ENCODE measurements at places on chromosomes 6 and 20.
A peak's percentile ranks its signal among the peaks of the same experiment; 100 is the strongest.

DNA sequence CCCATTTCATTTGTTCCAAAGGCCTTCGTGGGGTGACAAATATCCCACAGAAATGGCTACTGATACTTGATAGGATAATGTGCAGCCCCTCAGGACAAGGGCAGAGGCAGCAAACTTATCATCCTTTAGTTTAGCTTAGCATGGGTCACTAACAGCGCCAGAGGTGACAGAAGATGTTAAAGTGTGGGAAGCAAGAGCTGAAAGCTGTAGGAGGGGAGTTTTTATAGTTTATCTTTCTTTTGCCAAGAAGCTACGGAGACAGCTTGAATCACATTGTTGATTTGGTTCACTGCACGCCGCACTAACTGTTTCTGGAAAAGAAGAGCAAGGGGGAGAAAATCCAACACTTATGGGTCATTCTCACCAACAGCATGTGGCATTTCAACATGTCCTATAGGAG, 773.9 kb upstream of the MMS22L start:
- DNase-seq, result no peak

GRCh38 chr20:41369673-41370072, 3.1 kb upstream of the EMILIN3 start:
- no peak for DNase-seq

DNA sequence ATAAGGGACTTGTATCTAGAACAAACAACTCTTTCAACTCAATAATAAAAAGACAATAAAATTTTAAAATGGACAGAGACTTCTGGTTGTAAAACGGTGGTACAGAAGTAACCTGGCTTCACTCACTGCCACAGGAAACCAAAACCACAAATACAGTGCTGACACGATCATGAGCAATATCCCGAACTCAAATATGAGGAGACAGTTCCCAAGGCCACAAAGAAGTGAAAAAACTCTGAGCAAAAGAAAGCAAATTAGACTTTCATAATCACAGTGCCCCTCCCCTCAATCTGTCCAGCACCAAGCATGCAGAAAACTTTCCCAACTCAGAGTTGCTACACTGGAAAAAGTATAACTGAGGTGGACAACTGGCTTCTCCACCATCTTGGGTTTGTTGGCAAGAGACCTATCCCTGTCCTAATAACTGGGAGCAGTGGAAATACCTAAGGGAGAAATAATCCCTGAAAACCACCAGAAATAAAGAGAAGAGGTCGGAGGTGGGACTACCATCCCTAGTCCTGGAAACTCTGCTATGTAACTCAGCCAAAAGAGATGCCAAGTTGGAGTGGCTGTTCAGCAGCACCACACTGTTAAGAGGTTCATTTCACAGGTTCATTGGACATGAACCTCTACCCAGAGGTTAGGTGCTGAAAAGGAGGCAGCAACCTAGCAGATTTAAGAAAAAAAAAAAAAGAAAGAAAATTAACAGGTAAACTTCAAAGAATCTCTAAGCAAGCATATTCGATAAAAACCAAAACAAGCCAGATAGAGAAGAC, 55.5 kb downstream of the REV3L start:
- no peak for DNase-seq

DNA sequence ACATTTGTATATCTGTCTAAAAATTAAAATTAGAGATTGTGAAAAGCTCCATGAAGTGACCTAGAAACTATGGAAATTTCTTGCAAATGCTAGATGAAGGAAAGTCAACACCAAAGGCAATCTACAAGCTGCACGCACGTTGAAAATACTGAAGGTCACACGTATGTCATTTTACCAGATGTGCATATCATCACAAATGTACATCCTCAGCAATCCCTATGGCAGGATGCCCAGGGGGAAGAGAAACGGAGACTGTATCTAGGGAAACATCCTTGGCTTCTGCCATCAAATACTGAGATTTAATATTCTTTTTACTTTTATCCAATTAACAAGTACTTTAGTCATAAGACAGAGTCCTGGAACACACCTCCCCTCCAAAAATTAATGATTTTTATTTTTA, 672.0 kb downstream of the RNF144B start:
- no peak for DNase-seq

DNA sequence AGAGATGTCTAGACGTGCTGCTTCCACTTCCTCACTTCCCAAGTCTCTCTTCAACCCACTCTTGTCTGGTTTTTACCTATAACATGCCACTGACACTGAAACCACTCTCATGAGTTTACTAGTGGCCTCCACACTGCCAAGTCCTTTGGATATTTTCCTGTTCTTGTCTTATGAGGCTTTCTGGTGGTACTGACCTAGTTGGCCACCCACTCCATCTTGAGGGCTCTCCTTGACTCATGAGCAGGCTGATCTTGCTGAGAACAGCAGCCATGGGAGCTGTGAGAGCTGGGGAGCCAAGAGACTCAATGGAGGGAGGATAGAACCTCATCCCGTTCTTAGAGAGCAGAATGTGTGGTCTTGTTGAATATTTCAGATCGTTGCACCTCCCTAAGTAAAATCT, 283.4 kb upstream of the PRDM1 start:
- no peak for DNase-seq

- DNase-seq, result no peak
Observed at GRCh38 chr20:4774207-4774606, 52.5 kb downstream of the PRND start.

- DNase-seq, result no peak
Observed at GRCh38 chr6:6704103-6705060, 115.9 kb downstream of the LY86 start.

DNA sequence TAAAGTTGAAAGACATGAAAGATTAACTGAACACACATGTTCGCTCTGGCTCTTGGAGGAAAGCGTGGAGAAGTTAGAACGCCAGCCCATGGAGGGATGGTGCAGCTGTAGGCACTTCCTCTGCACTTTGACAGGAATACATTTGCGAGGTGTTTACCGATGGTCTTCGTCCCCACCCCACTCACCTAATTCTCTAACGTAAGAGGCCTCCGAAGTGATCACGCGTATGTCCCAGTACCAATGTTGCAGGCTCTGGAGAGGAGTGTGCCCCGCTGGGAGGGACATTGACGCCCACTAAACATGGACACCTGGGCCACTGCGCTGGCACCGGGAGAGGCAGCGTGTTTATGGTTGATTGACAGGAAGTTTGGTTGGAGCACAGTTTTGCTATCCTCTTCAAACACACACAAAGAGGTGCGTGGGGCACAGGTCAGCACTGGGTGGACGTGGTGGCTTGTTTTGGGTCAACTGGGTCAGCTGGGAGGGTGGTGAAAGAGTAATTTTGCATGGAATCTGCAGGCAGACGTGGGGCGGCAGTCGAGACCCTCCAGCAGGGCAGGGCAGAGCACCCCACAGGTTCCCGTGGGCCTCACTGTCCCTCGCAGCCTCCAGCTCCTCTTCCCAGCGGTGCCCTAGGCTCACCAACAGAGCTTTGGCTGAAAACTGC, 110.1 kb downstream of the DLL1 start:
- DNase-seq, result no peak

- DNase-seq, result no peak
Observed at GRCh38 chr6:138538390-138539031, 39.2 kb upstream of the NHSL1 start.

GRCh38 chr20:58546416-58546711, 31.2 kb upstream of the APCDD1L start:
- peak; percentile 32 for DNase-seq

DNA sequence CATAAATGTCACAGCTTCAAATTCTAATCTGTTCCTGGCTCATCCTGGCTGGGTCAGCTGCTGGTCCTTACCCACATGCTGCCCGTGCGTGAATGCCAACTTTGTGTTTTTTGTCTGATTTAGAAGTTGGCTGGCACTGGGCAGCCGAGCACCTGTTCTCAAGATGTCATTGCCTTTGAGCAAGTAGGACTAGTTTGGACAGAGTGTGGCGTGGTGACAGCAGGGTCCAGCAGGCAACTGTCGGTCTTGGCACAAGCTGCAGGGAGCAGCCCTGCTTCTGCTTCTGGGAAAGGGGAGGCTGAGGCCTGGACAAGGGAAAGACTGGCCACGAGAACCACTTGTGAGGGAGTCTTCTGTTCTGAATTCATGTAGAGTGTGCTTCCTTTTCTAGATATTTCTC, 26.4 kb upstream of the ADRM1 start:
- no peak for DNase-seq

DNA sequence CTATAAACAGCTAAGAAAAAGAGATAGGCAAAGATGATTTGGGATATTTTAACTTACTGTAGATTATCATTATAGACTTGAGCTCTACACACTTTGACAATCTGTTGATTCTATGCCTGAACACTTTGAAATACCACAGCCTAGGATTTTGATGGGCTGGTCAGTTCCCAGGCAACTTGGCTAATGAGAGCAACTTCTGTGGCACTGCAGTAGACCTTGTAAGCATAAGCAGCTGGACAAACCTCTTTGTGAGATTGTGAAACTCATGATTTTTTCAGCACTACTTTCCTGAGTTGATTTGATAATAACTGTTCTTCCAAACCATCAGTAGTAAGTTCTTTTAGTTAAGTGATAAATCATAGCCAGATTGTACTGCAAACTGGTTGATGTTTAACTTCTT, 27.1 kb upstream of the ELOVL5 start:
- no peak for DNase-seq

DNA sequence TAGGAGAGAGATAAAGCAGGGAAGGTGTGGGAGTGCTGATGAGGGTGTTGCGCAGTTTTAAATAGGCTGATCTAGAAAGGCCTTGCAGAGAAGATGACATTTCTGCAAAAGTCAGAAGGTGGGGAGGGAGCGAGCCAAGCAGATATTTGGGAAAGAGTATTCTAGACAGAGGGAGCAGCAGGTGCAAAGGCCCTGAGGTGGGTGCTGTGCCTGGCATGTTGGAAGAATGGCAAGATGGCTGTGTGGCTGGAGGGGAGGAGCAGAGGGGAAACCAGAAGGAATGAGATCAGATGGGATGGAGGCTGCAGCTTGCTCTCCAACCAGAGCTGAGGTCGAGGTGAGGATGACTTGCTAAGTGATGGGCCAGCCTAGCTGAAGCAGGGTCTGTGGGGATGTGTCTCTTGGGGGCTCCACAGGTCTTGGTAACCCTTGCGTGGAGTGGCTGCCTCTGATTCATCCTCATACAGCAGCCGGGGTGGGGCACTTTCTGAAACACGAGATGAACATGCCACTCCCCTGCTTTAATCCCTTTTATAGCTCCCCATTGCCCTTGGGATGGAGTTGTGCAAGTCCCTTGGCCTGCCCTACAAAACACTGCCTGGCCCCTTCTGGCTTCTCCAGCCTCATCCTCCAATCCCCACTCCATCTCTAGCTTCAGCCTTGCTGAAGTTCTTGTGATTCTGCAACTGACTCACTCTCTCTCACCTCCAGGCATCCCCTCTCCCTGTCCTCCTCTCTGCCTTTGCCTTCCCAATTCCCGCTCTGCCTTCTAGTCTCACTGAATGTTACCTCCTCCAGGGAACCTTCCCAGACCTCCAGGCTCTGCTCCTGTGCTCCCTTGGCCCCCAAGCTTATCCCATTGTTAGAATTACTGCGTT, 94.1 kb downstream of the CDH22 start:
- no peak for DNase-seq

DNA sequence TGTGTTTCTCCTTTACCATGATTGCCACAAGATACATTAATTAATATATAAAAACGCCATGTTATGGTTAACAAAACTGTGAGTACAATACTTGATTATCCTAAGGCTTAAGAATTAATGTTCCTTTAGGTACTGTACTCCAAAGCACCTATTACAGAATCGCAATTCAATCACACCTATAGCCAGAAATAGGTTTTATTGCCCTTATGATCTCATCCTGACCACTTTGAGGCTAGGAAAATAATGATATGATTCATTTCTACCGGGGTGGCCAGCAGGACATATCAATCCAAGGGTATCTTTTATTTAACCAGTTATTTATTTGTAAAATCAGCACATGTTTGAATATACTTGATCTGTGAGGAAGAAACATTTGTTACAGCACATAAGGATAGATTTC, 396.6 kb upstream of the GJE1 start:
- DNase-seq, result no peak

- no peak for DNase-seq
Observed at GRCh38 chr20:61562897-61563504, 310.9 kb downstream of the CDH4 start.

- no peak for DNase-seq
Observed at GRCh38 chr6:112231594-112232060, 22.7 kb downstream of the LAMA4 start.

- DNase-seq, result no peak
Observed at GRCh38 chr6:53361549-53362031, 12.8 kb upstream of the ELOVL5 start.

- no peak for DNase-seq
Observed at GRCh38 chr6:107308677-107309076, 150.7 kb downstream of the PDSS2 start.

DNA sequence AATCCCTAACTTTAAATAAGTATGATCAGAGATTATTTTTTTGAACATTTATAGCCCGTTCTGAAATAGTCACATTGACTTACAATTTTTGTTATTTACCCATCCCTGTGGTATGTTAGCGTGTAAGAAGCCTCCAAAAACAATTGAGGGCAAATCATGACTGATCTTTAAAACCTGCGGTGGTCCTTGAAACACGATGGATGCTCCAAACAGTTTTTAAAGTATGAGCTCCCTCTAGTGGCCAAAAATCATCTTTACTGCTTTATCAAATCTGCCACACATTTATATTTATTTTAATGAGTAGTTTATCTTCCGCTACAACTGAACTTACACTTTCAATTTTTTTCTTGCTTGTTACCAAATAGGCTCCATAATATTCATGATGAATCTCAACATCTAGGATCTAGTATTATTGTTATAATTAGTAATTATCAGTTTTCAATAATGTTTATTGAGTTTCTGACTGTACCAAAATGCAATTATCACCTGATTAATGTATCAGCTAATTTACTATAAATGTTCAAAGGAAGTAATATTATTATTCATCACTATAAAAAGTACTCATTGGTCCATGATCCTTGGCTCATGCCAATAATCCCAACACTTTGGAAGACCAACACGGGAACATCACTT, 52.2 kb downstream of the MARCKS start:
- no peak for DNase-seq

- no peak for DNase-seq
Observed at GRCh38 chr20:12019715-12020114, 102.0 kb downstream of the BTBD3 start.

GRCh38 chr6:76677017-76677416, 604.6 kb upstream of the IMPG1 start:
- no peak for DNase-seq

- peak; percentile 88 for DNase-seq
Observed at GRCh38 chr6:168088161-168089053, 9.4 kb upstream of the FRMD1 start.

GRCh38 chr20:24977336-24977735, 15.2 kb downstream of the APMAP start:
- no peak for DNase-seq

GRCh38 chr6:133991096-133991593, 38.1 kb downstream of the TBPL1 start:
- DNase-seq, result no peak

All from Caco-2 (cell line).